Bone marrow (tissue), 2 donors: ENCODE measurements at places on chromosomes 12 and 14.
A peak's percentile ranks its signal among the peaks of the same experiment; 100 is the strongest.

GRCh38 chr12:28578833-28579252 lies 388.6 kb downstream of the CCDC91 start:
- no peak for DNase-seq

GRCh38 chr12:56315249-56315621 lies 553 bp downstream of the CNPY2 start:
- no peak for DNase-seq

DNA sequence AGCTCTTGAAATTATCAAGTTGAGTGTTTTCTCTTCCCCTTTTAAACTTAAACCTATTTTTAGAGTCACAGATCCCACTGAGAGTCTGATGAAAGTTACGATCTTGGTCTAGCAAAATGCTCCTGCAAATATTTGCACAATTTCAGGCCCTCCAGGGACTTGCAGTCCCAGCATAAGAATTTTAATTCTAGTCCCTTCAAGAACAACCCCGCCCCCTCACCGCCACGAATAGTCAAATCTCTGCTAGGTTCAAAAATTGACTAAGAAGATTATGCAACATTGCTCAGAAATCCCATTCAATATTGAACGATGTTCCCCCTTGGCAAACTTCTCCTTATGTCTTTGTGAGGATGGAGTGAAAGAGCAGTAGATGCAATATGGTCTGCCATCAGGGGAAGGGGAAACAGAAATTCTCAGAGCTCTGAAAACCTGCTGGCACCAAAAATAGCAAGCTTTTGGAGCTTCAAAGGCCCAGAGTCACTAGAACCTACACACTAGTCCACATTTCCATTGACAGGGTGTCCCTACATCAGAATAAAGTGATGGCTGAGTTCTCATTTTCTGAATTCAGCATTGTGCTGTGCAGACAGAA lies 127.5 kb upstream of the CCDC175 start:
- no peak for DNase-seq

GRCh38 chr12:84766375-84766774 lies 146.2 kb downstream of the SLC6A15 start:
- no peak for DNase-seq

- no peak for DNase-seq
Measured at GRCh38 chr12:132483208-132483607, 6.7 kb upstream of the FBRSL1 start.

DNA sequence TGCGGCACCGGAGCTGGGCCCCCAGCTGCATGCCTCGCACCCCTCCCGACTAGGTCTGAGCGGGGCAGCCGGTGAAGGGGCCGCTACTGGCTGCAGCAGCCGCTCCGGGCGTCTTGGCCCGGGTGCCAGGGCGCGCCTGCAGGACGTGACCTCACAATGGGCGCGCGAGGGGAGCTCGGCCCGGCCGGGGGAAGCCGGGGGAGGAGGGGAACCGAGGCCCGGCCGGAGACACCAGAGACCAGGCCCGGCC lies 353 bp downstream of the BAG5 start:
- peak; percentile 65 for DNase-seq

DNA sequence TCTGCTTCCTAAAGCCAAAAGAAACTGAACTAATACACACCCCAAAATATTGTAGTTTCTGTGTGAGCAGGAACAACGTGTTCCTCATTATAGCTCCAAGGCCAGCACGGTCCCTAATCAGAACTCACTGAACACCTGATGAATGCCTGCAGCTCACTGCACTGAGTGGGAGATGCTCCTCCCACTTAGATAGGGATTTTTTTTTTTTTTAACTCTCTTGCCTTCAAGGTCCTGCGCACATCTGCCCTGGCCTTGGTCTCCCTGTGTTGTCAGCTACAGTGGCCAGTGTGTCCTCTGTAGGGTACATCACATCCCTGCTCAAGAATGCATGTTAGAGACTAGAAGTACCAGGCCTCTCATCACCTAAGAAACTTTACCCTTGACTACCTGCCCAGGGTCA lies 44.3 kb upstream of the TMPO start:
- DNase-seq = no peak

GRCh38 chr12:121579190-121579791 lies 1.5 kb downstream of the KDM2B start:
- DNase-seq = peak; percentile 39

GRCh38 chr12:56954057-56954957 lies 3.1 kb downstream of the RDH16 start:
- DNase-seq = no peak

GRCh38 chr12:113232089-113232839 lies 11.0 kb downstream of the TPCN1 start:
- DNase-seq = no peak

DNA sequence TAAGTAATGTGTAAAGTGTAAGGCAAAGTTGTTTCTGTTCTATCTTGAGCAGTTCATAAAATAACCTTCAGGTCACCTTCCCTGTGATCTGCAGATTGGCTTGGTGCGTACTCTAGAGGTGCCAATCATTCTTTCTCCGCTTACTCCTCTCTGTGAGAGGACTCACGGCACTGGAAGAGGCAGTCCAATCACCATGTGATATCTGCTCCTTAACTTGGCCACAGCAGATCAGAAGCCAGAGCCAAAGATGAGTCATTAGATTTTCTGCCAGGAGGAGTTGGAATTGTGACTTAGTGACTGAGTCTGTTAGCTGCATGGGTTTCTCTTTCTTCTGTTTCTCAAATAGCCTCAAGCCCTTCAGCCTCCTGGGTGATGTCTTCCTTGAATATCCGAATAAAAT lies 165.5 kb downstream of the SLC41A2 start:
- no peak for DNase-seq

- no peak for DNase-seq
Measured at GRCh38 chr14:68312884-68313610, 479.8 kb downstream of the ZFP36L1 start.

- no peak for DNase-seq
Measured at GRCh38 chr14:24674204-24674970, 40.4 kb upstream of the GZMB start.

GRCh38 chr14:55123101-55123500 lies 6.0 kb upstream of the LGALS3 start:
- DNase-seq = no peak

DNA sequence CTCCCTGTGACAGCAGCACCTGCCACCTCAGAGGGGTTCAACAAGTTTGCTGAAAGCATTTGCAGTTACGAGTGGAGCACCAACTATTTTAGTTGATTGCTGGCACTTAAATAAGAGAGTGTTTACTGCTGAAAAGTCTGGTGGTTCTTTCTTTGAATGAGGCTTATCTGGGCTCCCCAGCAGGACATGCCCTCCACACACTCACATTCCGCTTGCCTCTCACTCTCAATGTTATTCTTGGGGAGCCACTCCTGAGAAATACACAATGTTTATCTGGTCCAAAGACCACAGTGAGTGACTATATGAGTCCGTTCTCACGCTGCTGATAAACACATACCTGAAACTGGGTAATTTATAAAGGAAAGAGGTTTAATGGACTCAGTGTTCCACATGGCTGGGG lies 31.9 kb downstream of the NT5DC3 start:
- DNase-seq = no peak

DNA sequence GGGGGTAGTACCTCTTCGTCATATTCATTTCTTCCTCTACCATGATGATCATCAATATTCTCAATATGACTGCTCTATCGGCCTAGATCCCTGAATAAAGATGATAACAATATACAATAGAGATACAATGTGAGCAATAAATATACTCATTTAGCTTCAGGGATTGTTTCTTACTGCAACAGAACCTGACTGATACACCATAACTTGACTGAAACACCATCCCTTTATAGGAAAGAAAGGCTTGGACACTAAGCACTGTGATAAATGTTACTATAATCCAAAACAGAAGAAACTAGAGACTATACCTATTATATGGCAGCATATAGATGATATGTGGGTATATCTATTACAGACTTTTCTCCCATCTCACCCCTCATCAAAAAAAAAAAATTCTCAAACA lies 1.2 kb upstream of the RHOJ start:
- no peak for DNase-seq
